Glomerular endothelial cell (primary cell): ENCODE measurements at places on chromosomes 2 and 18.

DNA sequence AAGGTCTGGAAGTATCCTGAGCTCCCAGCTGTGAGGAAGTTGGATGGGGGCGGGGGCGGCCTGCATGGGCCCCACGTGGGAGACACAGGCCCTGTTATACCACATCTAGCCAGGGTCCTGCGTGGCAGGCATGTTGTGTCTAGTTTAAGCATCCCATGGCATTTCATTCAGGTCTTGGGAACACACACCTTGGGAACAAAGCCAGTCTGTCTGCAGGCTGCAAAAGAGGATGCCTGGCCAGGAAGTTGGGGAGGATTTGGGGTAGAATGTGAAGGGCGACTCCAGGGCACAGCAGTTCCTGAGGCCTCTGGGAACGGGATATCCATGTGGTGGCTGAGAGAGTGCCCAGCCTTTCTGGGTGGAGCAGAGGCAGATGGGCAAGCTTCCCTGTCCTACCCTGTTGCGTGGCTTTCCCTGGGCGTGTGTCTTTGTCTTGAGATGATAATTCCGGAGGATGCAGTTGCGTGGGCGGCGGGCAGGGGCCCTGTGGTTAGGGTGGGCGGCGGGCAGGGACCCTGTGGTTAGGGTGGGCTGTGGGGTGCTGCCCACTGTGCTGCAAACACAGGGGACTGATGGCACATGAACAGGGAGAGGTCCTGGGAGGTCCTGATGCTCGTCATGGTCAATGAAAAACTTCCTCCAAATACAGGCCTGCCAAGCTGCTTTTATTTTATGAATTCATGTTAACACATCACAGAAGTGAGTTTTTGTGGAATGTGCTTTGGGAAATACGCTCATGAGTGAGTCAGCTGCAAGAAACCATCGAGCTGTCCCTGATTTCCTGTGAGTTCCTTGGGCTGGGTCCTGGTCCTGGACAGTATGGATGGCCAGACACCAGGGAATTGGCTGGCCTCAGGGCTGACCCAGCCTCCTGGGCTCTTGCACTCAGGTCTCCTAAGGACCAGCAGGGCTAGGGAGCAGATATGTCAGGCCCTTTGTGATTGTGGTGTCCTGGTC is 90.0 kb upstream of the HS6ST1 start:
- DNase-seq, result peak; percentile 10

DNA sequence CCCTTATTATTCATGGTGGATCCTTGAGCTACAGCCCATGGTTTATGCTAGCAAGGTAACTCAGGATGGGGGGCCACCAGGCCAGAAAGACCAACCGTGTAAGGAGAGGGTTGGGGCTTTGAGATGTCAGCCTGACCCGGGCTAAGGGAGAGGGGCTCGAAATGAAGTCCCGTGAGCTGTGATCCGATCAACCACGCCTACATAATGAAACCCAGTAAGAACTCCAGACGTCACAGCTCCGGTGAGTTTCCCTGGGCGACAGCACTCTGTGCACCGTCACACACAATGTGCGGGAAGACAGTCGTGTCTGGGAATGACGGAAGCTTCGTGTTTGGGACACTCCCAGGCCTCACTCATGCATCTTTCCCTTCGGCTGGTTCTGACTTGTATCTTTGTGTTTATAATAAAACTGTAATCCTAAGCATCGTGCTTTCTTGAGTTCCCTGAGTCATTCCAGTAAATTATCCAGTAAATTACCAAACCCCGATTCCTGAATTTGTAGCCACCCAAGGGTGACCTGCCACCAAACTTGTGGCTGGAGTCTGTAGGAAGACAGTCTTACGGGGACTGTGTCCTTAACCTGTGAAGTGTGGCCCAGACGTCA is 44.2 kb downstream of the CYP27C1 start:
- no peak for DNase-seq

GRCh38 chr2:70360661-70361270 is 58.9 kb upstream of the FAM136A start:
- no peak for DNase-seq

GRCh38 chr2:43402452-43402937 is 176.1 kb upstream of the ZFP36L2 start:
- no peak for DNase-seq

DNA sequence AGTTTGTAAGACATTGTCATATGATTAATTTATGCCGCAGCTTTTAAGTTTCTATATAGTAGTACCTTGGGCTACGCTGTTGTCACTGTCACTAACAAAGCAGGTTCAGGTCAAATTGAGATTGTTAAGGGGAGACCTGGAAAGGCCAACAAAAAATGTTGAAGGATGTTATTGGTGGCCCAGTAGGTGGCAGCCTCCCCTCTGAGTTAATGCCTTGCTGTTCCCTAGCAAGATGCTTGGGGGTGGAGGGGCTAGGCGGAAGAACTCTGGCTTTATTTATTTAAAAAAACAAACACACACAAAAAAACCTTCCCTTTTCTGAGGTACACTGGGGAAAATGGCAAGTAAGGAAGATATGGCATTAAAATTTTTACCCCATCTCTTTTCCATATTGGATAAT is 128.3 kb upstream of the ATP5MC3 start:
- DNase-seq, result no peak

- no peak for DNase-seq
These were observed 137.2 kb downstream of the BCL2 start for GRCh38 chr18:63182310-63182772.

DNA sequence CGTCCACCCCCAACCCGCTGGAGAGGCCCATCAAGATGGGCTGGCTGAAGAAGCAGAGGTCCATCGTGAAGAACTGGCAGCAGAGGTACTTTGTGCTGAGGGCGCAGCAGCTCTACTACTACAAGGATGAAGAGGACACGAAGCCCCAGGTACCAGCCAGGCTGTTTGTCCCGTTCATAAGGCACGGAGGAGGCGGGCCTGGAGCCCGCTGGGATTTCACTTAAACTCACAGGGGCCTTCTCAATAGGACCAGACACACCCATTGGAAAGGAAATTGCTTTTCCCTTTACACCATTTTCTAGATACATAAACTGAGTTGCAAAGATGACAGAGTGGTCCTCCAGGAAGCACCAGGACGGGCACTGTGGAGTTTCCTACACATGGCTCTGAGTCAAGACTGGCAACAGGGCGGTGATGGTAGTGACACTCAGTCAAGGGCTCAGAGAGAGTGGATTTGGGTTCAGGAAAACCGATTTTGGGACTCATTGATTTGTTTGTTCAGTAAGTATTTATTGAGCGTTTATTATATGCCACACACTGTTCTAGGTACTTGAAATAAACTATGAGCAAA is 40.7 kb downstream of the ARHGAP25 start:
- no peak for DNase-seq

- DNase-seq, result no peak
These were observed 309.9 kb upstream of the ZNF521 start for GRCh38 chr18:25661831-25662230.

GRCh38 chr18:26040051-26040656 is 50.3 kb downstream of the SS18 start:
- peak; percentile 7 for DNase-seq

GRCh38 chr18:36856815-36857214 is 27.9 kb downstream of the KIAA1328 start:
- DNase-seq, result no peak

DNA sequence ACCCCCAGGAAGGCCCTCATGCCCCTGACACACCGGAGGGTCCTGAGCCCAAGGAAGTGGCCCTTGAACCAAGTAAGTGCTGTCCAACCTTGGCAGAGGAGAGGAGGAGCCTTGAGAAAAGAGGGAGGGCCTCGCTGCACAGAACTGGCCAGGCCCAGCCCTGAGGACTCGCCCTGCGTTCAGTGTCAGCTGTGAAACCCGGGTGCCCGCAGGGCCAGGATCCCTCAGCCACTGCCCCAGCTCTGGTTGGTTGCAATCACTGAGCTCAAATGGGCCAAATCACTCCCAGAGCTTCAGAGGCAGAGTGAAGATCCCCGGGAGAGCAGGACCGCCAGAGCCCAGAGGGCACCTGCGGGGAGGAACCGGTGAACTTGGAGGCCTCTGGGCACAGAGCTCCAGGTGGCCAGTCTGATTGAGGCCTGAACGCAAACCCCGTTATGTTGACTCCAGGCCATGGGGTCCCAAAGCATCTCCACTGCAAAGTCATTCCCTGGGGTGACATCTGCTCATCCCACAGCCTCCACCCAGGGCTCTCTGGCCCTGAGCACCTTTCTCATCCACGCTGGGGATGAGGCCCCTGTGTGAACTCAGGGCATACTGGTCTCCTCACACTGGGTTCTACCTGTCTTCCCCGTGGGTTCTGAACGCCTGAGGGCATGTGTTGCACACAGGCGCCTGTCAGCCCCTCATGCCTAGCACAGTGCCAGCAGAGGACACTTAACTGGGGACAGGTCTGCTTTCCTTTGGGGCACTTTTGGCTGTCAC is 11.9 kb downstream of the GBX2 start:
- DNase-seq, result no peak

GRCh38 chr2:233223059-233223894 is 28.2 kb upstream of the ATG16L1 start:
- no peak for DNase-seq

- DNase-seq, result no peak
These were observed 1.8 kb upstream of the PDE11A start for GRCh38 chr2:178074123-178075005.

- no peak for DNase-seq
These were observed at the start of gene IMPA2 for GRCh38 chr18:11981192-11981542. TSS of gene IMPA2 (plus strand) at chr18:11981507. CDS start at chr18:11981670, 163 bp downstream.

DNA sequence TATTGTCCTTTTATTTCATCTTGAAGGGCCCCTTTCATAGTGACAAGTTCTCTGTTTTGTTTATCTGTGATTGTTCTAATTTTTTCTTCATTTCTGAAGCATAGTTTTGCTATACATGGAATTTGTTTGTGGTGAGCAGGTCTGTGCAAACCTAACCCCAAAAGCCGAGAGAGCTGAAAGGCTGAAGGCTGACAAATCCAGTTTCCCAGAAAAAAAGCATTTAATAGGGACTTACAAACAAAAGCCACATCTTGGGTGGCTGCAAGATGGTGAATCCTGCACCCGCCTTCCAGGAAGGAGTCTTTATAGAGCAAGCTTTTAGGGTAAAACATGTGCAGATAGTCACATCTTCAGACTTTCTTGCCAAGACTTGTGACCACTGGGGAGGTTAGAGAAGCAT is 473.4 kb upstream of the TRIB2 start:
- DNase-seq, result no peak

- DNase-seq, result no peak
These were observed 708.5 kb upstream of the FAM98A start for GRCh38 chr2:34307636-34308035.

DNA sequence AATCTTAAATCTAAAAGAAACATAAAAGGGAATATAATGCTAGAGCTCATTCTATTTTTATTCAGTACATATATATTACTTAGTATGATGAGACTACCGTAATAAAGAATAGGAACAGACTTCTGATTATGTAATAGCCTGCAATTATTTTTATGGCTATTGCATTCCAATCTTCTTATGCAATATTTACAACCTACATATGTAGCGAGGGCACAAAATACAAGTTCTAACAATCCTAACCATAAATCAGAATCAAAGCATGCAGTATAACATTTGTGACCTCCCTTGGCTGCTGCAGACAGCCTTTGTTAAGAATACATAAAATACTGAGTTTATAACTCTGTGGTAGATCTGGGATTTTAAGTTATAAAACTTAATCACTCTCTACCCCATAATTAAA is 177.6 kb downstream of the BABAM2 start:
- no peak for DNase-seq

DNA sequence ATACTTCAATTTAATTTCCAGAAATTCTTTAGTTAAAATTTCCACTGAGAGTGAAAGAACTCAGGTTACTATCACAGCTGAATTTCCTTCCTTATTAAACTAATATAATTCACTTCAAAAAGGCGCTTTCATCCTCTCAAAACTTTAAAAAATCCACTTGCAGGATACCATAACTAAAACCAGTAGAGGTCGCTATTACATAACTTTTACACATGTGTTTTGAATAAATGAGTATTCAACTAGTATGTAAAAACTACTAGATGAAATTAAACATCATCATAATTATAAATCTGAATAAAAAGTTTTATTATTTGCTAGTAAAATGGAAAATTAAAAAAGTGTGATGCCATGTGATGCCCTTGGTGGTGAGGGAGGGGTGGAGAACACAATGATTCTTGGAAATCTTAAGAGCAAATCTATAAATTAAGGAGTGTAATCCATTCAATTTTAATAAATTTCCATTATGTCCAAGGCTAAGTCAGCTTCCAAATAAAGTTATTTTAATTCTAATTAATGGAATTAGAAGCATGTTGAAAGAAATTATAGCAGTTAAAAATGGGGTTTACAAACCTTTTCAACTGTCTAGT is 61.4 kb downstream of the SOS1 start:
- DNase-seq, result peak; percentile 33

- no peak for DNase-seq
These were observed 217.8 kb upstream of the NXPH2 start for GRCh38 chr2:138997856-138998517.

GRCh38 chr2:199148076-199148845 is 309.5 kb downstream of the SATB2 start:
- DNase-seq, result no peak

DNA sequence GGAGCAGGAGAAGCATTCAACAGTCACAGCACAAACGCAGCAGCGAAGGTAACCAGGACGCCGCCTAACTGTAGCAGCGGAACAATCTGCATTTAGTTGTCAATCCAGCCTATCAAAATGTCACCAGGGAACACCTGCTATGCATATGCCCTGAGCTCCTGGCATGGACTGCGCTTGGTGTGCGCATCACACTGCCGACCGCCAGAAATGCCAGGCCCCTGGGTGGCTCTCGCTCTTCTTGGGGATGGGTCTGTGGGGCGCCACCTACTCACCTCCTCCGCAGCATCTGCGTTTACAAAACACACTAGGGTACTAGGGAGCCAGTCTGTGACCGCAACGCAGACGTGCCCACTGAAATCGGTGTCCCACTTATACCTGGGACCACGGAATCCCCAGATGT is 31.7 kb downstream of the ZNF516 start:
- DNase-seq, result no peak

DNA sequence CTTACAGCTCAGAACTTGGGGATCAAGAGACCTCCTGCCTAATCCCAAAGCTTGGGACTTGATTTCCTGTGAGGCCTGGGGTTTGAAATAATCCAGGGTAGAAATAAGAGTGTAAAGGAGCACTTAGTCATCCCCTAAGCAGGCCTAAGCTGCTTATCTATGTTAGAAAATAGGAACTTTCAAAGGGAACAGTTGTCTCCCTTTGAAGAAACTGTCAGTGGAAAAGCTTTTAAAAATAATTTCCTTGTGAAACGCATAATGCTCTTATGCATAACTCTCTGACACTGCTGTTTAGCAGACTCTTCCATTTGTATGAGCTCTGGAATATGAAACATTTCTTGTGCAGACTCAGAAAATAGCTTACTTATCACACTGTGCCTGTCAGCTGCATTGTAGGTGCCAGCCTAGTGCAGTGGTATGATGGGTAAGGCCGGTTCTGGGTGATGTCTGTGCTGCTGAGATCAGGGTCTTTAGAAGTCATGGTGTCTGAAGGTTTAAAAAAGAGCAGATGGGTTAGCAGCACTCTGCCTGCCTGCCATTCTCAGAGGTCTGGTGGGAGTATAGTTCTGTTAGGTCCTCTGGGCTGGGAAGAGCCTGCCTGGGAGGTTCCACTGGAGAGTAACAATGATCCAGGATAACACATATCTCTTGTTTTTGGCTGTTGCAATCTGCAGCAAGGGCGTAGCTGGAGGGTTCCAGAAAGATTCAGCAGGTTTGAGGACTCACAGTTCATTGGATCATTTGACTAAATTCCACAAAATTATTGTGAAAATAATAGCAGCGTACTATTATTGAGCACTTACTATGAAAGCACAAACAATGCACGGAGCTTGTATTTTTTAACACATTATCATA is 283.2 kb upstream of the MEX3C start:
- DNase-seq, result no peak
